NCI-H2029 (cell line): ENCODE measurements at places on chromosomes 2 and 18.

DNA sequence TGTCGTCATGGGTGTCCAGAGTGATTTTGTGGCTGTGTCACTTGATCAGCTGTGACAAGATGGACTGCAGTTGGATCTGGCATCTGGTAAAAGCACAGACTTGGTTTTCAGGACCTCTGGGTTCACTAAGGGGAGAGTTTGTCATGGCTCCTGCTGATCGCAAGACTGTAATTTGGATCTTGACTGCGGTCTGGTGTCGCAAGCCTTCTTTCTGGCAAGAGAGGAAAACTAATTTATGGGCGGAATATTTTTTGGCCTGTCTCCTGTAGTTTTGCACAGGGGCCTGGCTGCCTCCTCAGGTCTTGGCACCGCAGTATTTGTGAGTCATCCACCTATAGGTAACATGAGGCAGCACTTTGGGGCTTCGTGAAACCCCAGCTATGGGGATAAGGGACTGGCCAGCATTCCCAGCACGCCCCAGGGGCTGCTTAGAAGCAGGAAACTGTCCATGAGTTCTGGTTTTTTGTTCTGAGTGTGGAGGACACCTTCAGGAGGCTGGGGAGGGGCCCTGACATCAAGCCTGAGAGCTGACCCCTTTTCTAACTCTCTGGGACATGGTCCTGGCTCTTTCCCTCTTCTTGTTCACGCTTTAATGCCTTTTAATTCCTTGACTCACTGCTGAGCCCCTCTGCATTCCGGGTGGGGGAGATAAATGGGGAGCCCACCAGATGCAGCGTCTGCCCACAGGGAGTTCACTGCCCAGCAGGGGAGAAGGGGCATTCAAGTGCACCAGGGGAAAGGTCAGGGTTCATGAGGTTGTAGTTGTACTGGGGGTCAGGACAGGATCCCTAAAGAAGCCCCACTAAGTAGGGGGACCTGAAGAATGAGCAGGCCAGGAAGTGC, 12.2 kb downstream of the SH3BP4 start:
- DNase-seq: no peak

- DNase-seq: no peak
These were observed 78.5 kb upstream of the PTPRM start for GRCh38 chr18:7488571-7488970.

GRCh38 chr18:13441736-13442135, 223.2 kb downstream of the LDLRAD4 start:
- no peak for DNase-seq

DNA sequence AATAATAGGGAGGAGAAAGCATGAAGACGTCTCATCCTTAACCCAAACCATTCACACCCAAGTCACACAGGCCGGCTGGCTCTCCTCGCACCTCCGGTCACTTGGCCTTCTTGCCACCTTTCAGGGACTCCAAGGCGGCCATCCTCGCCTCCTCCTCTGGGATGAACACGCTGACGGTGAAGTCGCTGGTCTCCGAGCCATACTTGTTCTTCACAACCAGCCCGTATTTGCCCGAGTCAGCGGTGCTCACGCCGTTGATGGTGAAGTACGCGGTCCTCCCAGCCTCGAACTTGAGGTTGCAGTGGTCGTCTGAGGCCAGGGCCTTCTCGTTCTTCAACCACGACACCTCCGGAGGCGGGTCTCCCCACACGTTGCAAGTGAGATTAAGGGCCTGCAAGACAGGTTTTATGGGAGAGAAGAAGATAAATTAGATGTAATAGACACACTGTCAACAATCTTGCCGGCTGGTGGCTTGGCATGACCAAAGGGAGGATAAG, 54.3 kb upstream of the LPIN2 start:
- no peak for DNase-seq

GRCh38 chr2:17643031-17643615, 102.6 kb downstream of the VSNL1 start:
- no peak for DNase-seq

DNA sequence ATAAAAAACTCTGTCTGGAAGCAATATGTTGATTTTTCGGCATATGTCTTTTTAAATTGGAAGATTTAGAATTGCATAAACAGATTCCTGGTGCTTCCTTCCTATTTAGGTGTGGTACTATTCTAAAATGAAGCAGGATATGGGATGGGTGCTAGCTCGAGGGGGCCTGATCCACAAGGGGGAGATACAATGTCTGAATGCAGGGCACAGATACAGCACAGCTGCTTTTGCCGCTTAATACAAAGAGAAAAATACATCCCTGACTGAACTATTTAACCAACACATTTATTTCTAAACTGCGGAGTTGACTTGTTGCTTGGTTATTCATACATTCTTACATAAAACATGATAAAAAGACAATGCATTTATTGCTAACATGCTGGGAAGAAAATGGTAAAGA, 169.1 kb downstream of the TMEFF2 start:
- DNase-seq: no peak

- no peak for DNase-seq
These were observed 70.8 kb upstream of the CTAGE1 start for GRCh38 chr18:22488554-22488953.

- no peak for DNase-seq
These were observed 52.0 kb downstream of the SLC4A5 start for GRCh38 chr2:74291218-74291544.

DNA sequence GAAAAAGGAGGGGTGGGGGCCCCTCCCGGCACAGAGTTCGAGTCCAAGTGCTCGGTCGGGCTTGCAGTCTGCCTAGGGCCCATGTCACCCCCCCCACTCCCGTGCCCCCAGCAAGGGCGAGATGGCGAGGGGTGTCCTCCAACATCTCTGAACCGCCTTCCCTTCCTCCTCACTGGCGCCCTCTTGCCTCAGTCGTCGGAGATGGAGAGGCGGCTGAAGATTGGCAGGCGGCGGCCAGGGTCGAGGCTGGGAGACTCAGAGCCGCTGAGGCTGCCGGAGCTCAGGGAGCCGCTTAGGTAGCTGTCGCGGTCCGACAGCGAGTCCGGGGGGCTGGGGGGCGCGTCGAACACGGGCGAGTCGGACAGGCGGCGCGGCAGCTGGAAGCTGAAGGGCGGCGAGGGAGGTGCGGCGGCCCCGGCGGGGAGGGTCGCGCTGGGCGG, 2.3 kb downstream of the ZFP36L2 start:
- DNase-seq: no peak

DNA sequence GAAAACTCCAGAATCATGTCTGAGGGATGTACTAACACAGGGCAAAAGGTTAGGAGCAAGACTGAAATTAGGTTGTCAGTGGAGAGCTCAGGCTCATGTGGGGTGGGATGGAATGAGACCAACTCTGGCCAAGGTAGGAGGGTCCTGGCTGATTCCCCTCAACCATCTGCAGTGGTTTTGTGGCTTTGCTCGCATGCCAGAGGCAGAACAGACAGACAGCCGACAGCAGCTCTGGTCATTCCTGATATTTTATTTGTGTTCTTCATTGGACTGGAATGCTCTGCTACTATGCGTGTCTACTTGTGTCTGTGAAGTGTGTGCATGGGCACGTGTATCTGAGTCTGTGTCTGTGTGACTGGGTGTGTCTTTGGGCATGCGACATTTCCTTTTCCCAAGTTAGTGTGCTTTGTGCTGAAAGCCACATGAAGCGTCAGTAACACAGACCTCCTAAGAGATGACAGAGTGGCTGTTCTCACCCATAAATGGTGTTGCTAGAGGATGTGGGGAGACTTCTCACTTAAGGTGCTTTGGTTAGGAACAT, 239.5 kb downstream of the CNTNAP5 start:
- DNase-seq: no peak

DNA sequence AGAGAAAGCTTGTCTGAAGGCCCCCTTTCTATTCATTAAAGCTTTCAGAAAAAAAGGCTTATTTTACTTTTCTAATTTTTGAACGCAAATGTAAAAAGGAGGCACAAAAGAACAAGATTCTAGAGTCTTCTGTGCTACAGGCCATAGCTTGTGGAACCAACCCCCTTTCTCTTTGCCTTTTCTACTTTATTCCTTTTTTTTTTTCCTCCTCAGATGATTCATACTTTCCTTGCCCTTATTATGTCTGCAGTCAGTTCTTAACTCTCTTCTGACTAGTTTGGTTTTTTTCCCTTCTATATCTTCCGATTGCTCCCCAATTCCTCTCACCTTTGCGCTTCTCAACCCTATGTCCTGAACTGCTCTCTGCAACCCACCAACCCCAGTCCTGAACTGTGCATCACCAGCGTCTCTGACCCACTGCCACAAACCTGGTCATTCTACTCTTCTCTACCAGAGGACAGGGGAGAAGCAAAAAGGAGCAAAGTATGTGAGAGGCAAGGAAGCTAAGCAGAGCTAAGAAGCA, 56.9 kb upstream of the WIPF1 start:
- no peak for DNase-seq

GRCh38 chr18:57790316-57790715, 12.8 kb downstream of the ATP8B1 start:
- no peak for DNase-seq

GRCh38 chr2:39734445-39734844, 44.6 kb downstream of the THUMPD2 start:
- DNase-seq: no peak

DNA sequence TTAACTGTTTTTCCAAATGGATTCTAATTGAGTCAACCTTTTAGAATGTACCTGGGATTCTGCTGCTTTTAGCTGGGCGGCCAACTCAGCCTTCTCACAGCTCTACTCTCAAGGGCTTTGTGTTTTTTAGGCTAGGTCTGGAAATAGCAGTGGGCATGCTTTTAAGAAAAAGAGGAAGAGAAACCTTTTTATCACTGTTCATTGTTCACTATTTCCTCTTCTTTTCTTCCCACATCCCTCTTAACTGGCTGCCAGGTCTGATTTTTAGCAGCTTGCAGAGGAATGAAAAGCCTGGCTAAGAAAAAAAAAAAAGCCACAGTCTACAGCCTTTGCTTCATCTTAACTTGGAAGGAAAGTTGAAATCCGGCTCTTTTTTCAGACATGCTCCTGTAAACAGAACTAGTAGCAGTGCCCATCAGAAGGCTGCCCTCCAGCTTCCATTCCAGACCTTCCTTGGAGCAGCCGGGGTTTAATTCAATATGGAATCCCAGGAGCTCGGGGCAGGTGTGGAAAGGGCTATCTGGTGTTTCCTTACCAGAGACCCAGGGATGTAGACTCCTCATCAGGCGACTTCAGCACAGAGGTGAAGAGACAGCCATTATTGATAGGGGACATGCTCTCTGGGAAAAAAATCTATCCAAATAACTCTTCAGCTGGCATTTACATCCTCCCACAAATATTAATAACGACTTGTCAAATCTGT, 230.7 kb downstream of the MYO3B start:
- DNase-seq: no peak

DNA sequence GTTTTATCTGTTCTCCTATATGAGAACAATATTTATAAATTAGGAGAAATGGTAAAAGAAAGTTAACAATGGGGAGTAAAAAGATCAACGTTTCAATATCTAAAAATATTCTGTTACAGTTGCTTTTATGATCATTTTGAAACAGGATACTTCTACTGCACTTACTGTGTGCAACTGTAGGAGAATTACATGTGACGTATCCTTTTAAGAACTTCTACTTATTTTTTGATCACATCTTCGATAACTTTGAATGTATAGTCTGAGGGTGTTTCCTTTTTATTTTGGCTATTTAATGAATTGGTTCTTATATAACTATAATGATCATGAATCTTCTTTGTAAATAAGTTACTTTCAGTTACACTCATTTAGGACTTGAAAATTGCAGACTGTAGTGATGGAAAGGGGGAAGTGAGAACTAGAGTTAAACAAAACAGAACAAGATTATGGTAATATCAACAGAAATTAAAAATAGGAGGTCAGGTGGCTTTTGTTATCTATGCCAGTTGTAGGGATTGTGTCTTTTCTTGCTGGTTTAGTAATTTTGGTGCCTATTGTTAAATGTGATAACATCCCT, 109.9 kb downstream of the MSTN start:
- DNase-seq: no peak

- DNase-seq: no peak
These were observed 477.8 kb upstream of the DCC start for GRCh38 chr18:51862051-51862715.

GRCh38 chr2:147845411-147845971, 662 bp downstream of the ACVR2A start:
- DNase-seq: no peak

- DNase-seq: no peak
These were observed 123.8 kb upstream of the ID2 start for GRCh38 chr2:8558096-8558495.

GRCh38 chr2:25624635-25625034, 48.7 kb downstream of the DTNB start:
- DNase-seq: no peak

GRCh38 chr2:224601923-224602322, 16.8 kb upstream of the CUL3 start:
- no peak for DNase-seq

- DNase-seq: no peak
These were observed 13.8 kb downstream of the GALR1 start for GRCh38 chr18:77263466-77263763.

DNA sequence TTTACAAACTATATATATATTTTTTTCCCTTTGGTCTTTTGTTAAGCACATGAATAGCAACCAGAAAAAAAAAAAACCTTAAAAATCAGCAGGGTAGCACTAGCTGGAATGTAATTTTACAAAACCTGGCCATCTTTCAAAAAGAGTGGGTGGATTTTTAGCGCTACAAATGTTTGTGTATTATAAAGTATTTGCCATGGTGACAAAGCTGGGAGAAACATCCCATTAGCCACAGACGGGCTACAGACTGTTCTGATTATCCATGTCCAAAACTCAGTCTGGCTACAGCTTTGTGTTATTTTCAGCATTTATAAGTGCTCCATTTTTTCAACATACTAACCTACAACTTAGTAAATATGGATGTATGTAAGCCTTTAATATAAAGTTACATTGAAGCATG, 249.5 kb upstream of the TANK start:
- DNase-seq: no peak

GRCh38 chr2:44148999-44149398, 19.7 kb upstream of the PPM1B start:
- no peak for DNase-seq

DNA sequence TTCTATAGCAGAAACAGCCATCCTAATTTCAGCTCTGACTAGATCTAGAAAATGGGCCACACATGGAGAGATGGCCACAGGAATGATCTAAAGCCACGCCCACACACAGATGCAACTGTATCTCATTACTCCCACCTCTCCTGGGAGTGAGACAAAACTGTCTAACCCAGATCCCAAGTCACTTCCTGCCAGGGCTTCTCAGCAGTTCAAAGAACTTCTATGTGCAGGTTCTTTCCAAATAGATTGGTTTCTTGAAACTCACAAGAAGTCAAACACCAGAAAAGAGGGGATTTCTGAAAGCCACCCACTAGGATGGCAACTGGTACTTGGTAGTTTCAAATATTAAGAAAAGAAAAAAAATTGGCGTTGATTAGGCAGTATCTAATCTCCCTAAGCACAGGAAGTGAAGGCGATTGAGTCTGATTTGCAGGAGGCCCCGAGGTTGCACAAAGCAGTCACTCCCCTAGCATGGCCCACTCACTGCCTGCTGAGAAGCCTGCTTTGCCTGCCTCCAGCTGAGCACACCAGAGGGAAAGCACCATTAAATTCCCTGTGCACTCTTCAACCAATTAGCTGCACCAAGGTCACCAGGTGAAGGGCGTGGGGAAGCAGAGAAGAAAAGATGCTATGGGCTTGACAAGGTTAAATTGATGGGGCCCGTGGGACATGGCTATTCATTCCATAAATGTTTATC, 51.1 kb downstream of the PAPOLG start:
- DNase-seq: no peak

- no peak for DNase-seq
These were observed 20.4 kb downstream of the CMPK2 start for GRCh38 chr2:6845312-6845711.
